Right atrium auricular region (tissue), 2 donors: ENCODE measurements at places on chromosomes 6 and 20. TPM values are rescaled to one million over a fixed set of nuclear protein-coding genes. Genes with fewer than 3 reads are reported as not detected.

- H3K4me3 ChIP-seq, result peak overlapping the region; percentile 4
- H3K27ac ChIP-seq, result peak overlapping the region; percentile 14
- no peaks in the 10 kb centered on the region for H3K27me3 ChIP-seq
- peak; percentile 64 for DNase-seq
These were observed 6.9 kb upstream of the OSER1 start for GRCh38 chr20:44217342-44218092.

- H3K27me3 ChIP-seq, result no peaks in the 10 kb centered on the region
- no peak overlapping the region for H3K27ac ChIP-seq
- peaks cover 5% of the 10 kb centered on the region for H3K4me1 ChIP-seq
- H3K4me3 ChIP-seq, result no peak overlapping the region
- no peak for DNase-seq
These were observed 29.1 kb downstream of the ZDHHC14 start for GRCh38 chr6:157410045-157410444.

GRCh38 chr20:37535443-37536132 lies 7.9 kb upstream of the BLCAP start:
- no peak overlapping the region for H3K27ac ChIP-seq
- DNase-seq, result no peak
- peaks cover 7% of the 10 kb centered on the region for H3K4me1 ChIP-seq
- H3K4me3 ChIP-seq, result no peak overlapping the region

GRCh38 chr6:137659871-137660270 lies 165.7 kb upstream of the OLIG3 start:
- no peak for DNase-seq
- no peak overlapping the region for H3K4me3 ChIP-seq
- H3K27me3 ChIP-seq, result no peaks in the 10 kb centered on the region

- H3K4me3 ChIP-seq, result no peak overlapping the region
- no peaks in the 10 kb centered on the region for H3K27me3 ChIP-seq
- no peak for DNase-seq
- no peaks in the 10 kb centered on the region for H3K36me3 ChIP-seq
These were observed 89.6 kb downstream of the CDH22 start for GRCh38 chr20:46218656-46219055.

- no peaks in the 10 kb centered on the region for H3K27me3 ChIP-seq
- DNase-seq, result peak; percentile 36
- H3K36me3 ChIP-seq, result no peaks in the 10 kb centered on the region
- no peaks in the 10 kb centered on the region for H3K4me1 ChIP-seq
- H3K27ac ChIP-seq, result no peak overlapping the region
These were observed 8.3 kb upstream of the PRND start for GRCh38 chr20:4713401-4713800.

- H3K4me3 ChIP-seq, result no peak overlapping the region
- H3K27me3 ChIP-seq, result no peaks in the 10 kb centered on the region
- H3K27ac ChIP-seq, result no peak overlapping the region
These were observed 114.1 kb upstream of the SUPT3H start for GRCh38 chr6:45491874-45492273.

GRCh38 chr6:118677193-118677592 lies 25.8 kb upstream of the CEP85L start:
- H3K36me3 ChIP-seq, result no peaks in the 10 kb centered on the region
- no peak for DNase-seq
- no peak overlapping the region for H3K27ac ChIP-seq
- no peak overlapping the region for H3K4me3 ChIP-seq
- no peaks in the 10 kb centered on the region for H3K4me1 ChIP-seq

DNA sequence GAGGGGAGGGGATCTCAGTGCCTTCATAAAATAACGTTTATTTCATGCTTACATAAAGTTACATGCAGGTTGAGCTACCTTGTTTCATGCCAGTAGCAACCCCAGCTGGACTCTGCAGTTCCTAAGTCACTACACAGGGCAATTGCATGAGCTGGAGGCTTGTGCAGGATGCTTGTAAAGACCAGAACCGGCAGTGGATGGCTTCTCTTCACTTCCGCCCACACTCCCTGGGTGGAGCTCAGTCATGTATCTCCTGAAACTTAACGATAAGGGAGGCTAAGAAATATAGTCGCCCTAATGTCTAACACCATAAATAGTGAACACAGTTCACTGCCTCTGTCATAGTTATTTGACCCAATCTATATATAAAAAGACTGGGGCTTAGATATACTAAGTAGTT lies 99.4 kb upstream of the RAB32 start:
- no peak overlapping the region for H3K27ac ChIP-seq
- no peaks in the 10 kb centered on the region for H3K27me3 ChIP-seq
- H3K4me1 ChIP-seq, result no peaks in the 10 kb centered on the region
- H3K36me3 ChIP-seq, result no peaks in the 10 kb centered on the region

GRCh38 chr20:62413896-62414481 lies 6.9 kb upstream of the CABLES2 start:
- H3K4me3 ChIP-seq, result no peak overlapping the region
- H3K27me3 ChIP-seq, result no peaks in the 10 kb centered on the region
- H3K36me3 ChIP-seq, result no peaks in the 10 kb centered on the region
- H3K4me1 ChIP-seq, result no peaks in the 10 kb centered on the region
- DNase-seq, result no peak

GRCh38 chr6:80197986-80198385 lies 91.5 kb downstream of the BCKDHB start:
- no peaks in the 10 kb centered on the region for H3K4me1 ChIP-seq
- H3K27me3 ChIP-seq, result no peaks in the 10 kb centered on the region
- DNase-seq, result no peak
- no peak overlapping the region for H3K27ac ChIP-seq
- no peak overlapping the region for H3K4me3 ChIP-seq
- no peaks in the 10 kb centered on the region for H3K36me3 ChIP-seq

- H3K27me3 ChIP-seq, result no peaks in the 10 kb centered on the region
- peaks cover 24% of the 10 kb centered on the region for H3K4me1 ChIP-seq
These were observed 8.3 kb downstream of the RIPOR2 start for GRCh38 chr6:24927277-24927955.

FABP7 gene
- not detected for total RNA-seq

BIRC7 gene
- not detected for total RNA-seq

TSHZ2 gene
- total RNA-seq, result 6.2 TPM

WFDC10B gene
- not detected for total RNA-seq

TNNC2 gene
- not detected for total RNA-seq
